Naive thymus-derived CD4-positive, alpha-beta T cell (primary cell): ENCODE measurements at places on chromosomes 2 and 18.

- no peak for DNase-seq
Measured at GRCh38 chr2:10260130-10260529, 42.6 kb upstream of the HPCAL1 start.

- DNase-seq: no peak
Measured at GRCh38 chr18:61326407-61326806, 6.8 kb upstream of the CDH20 start.

DNA sequence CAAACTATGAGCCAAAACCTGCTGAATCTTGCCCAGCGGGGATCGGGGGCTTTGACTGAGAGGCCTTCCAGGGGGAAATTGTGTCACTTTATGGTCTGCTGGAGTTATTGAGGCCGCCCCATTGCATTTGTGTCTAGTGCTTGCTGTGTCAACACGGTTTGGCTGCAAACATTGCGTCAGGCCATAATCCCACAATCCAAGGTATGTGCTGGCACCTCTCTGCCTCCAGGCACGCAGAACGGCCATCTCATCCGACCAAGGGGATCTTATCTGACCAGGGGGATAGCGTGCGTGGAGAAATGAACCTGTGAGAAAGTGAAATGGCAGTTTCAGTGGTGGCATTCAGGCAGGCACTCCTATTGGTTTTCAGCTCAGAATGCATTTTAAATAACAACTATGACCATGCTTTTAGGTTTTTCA lies 18.1 kb upstream of the LYPD6B start:
- no peak for DNase-seq

DNA sequence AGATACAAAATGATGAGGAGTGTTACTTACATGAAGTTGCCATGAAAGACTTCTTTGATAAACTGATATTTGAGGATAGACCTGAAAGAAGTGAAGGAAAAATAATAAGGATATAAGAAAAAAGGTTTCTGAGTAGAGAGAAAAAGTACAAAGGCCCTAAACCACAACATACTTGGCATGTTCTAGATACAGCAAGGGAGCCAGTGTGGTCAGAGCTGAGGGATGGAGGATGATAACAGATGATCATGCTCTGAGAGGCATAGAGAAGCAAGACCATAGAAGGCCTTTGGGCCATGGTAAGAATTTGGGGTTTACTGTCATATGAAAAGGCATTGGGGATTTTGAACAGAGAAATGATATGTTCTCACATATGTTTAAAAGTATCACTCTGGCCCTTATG lies 424.1 kb upstream of the CHST9 start:
- DNase-seq: no peak
